Breast epithelium (tissue), 4 donors: ENCODE measurements at places on chromosomes 7 and 10. TPM values are rescaled to one million over a fixed set of nuclear protein-coding genes. Genes with fewer than 3 reads are reported as not detected.
A peak's percentile ranks its signal among the peaks of the same experiment; 100 is the strongest.

GRCh38 chr10:34374356-34375045 lies 440.6 kb downstream of the PARD3 start:
- DNase-seq: no peak

GRCh38 chr7:106071356-106071998 lies 40.6 kb downstream of the SYPL1 start:
- peak; percentile 73 for DNase-seq

Gene HOXA6
- 16.0 TPM for total RNA-seq

DNA sequence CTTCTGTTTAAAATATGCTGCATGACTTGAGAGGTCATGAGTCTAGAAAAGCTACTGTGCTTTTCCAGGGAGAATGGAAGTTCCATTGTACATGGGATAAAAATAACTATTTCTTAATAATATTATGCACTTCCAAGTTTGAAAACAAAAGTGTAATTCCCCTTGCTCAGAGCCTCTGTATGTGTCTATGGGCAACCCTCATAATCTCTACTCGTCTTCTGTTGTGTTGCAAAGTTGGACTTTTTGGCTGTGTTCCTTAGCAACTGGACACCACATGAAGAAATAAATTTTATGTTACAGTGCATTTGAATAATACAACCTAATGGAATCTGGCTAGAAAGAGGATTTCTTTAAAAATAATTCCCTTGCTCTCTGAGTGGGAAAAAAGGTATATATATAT lies 242.6 kb downstream of the TWIST1 start:
- no peak for DNase-seq

GRCh38 chr7:139743967-139744767 lies 33.6 kb downstream of the HIPK2 start:
- DNase-seq: no peak

GRCh38 chr7:39407723-39408122 lies 158.5 kb upstream of the YAE1 start:
- DNase-seq: no peak

GRCh38 chr10:59674215-59674836 lies 35.3 kb downstream of the SLC16A9 start:
- DNase-seq: no peak

Gene TYW1B
- 10.2 TPM for total RNA-seq

Gene CLRN3
- 0.98 TPM for total RNA-seq

Gene ACBD7
- 1.1 TPM for total RNA-seq

- DNase-seq: no peak
These were observed 170.0 kb downstream of the PRKG1 start for GRCh38 chr10:51244309-51244708.

DNA sequence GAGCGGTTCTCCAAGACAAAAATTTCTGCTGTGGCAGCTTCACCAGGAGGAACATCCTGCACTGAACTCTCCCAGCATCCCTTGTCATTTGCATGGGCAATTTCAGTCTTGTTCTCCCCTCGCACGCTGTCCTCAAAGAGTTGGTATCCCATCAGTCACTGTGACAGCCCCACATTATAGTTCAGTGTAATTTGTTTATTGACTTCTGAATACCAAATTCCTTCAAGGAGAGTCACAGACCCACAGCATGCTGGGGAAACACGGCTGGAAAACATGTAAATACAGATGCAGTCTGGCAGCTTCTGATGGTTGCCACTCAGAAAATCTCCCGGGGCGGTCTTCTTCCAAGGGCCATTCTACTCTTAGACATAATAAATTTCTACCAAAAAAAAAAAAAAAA lies 151.0 kb upstream of the NEBL start:
- no peak for DNase-seq

- DNase-seq: no peak
These were observed 737 bp downstream of the ZMIZ1 start for GRCh38 chr10:79069325-79070080.
